ENCODE measurements at places on chromosomes 7 and 10.

DNA sequence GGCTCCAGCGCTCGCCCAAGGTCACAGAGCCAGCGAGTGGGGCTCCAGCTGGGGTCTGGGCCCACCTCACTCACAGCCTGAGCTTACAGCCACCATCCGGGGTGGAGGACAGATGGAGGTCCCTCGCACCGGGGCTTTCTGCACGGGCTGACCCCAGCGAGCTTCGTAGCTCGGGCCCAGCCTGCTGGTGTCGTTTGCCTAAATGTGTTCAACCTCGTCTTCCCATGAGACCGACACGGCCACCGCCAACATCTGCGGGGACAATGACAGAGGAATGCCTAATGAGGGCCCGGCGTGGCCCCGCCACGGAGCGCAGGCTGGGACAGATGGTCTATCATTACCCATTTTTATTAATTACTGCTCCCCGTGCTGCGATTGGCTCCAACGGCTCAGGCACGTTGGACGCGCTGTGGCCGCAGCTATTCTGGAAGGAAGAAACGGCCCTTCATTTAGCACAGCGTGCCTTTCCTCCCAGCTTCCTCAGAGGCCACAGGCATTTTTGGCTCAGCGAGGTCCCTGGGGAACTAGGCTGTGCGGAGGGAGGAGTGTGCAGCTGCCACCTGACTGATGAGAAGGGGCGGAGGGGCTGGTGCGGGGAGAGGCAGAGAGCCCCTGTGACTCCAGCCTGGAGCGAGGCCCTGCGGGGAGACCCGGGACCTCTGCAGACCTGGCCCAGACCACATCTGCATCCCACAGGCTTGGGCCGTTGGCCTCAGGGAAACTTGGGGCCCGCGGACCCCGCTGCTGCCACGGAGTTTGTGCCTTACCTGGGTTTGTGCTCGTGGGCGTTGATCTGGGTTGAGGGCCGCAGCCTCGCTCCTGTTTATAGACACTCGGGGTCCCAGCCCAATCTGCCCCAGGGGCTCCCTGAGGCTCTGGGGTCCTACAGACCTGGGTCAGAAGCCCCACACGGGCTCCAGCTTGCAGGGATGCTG is 22.9 kb upstream of the ELFN1 start:
- DNase-seq: no peak

DNA sequence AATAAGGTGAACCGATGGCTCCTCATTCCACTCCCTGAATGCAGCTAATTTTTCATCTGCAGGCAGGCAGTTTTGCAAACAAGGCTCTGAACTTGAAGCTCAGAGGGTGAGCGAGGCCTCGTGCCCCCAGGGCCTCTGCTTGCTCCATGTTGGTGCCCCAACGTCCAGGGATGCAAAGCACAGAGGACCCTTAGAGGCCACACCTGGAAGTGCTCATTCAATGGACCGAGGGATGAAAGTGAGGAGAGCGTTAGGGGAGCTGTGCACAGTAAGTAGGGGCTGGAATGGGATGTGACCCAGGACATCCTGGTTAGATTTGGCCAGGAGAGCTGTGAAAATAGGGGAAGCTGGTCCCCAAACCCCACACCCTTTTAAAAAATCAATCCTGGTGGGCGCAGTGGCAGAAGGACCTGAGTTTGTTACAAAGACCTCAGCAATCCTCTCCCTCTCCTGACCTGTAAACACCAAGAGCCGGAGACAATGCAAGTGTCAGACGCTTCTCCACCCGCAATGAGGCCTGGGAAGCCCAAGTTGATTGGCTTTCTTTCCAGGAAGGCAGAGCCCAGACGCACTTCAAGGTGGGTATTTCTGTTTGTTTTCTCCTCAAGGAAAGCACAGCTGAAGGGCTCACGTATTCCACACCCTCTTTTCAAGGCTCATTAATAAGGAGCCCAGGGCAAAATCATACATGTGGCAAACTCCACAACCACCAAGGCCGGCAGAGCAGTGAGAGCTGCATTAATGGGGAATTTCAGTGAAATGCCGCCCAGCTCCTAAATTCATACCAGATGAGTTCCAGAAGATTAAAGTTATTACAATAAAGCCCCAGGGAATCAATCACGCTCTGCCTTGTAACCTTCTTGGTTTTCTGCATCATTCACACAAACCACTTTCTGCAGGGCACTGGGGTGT is 14.1 kb upstream of the CXCL12 start:
- no peak for DNase-seq

- no peak for DNase-seq
Observed at GRCh38 chr7:137755846-137756651, 90.7 kb downstream of the DGKI start.

- no peak for DNase-seq
Observed at GRCh38 chr7:137642472-137642871, 204.3 kb downstream of the DGKI start.

- DNase-seq: no peak
Observed at GRCh38 chr7:34445653-34446052, 212.4 kb upstream of the NPSR1 start.

DNA sequence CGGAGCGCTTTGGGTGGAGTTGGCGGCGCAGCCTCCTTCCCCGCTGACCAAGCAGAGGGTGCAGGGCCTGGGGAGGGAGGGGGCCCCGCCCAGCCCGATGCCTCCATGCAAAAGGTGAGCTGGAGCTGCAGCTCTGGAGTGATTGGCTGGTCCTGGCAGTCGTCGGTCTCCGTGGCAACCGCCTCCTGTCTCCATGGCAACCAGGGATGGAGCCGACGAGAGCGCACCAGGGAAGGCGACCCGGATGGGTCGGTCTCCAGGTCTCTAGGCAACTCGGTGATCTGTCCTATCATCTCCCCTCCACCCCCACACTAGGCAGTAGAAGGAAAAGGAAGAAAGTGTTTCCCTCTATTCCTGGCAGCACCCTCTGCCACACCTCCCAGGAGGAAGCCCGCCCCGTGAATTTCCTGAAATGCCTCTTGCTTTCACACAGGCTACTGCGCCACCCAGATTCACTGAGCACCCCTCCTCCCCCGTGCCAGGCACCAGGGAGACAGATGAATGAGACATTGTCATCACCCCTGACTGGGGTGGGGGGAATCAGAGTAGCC is 647 bp upstream of the NACAD start:
- DNase-seq: no peak

DNA sequence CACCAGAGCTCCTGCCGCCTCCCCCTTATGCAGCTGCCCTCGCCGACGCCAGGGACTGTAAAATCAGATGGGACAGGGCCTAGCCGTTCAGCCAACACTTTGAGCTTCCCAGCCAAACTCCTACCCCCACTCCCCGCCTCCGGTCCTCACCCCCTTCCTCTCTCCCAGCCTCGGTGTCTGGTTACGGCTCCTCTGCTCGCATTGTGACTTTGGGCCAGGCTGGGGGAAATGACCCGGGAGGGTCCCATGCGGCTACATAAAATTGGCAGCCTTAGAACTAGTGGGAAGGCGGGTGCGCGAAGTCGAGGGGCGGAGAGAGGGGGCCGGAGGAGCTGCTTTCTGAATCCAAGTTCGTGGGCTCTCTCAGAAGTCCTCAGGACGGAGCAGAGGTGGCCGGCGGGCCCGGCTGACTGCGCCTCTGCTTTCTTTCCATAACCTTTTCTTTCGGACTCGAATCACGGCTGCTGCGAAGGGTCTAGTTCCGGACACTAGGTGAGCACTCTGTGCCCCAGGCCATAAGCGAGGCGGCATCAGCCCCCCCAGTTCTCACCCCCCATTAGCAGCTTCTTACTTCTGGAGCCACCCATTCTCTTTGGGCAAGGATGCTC is at the start of gene KAZALD1:
TSS of gene KAZALD1 (plus strand) at position 366 of the 608 bp plus-strand sequence. CDS start 604 bp downstream, outside the sequence.
- no peak for DNase-seq

GRCh38 chr10:69348816-69349541 is 67.7 kb downstream of the TACR2 start:
- no peak for DNase-seq

DNA sequence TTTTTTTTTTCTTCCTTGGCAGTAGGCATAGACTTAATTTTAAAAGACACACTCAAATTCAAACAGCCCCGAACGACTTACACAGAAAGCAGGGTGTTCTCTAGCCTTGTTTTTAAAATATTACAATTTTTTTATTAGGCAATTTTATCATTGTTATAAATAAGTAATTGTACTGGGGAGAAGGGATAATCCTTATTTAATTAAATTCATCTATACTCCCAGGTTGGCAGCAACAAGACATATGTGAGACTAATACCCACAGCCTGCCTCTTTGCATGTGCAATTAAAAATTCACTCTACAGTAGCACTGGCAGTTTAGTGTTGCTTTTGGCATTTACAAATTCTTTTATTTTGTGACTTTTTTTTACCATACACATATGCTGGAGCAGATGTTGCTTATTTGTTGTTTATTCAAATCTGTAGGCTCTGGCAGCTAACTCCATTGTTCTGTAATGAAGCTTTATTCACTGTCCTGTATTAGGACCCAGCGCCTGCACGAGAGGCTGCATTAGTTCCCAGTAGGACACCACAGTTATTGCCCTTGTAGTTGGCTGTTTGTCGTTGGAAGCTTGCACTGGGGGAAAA is 84.9 kb upstream of the PPP1R17 start:
- no peak for DNase-seq

DNA sequence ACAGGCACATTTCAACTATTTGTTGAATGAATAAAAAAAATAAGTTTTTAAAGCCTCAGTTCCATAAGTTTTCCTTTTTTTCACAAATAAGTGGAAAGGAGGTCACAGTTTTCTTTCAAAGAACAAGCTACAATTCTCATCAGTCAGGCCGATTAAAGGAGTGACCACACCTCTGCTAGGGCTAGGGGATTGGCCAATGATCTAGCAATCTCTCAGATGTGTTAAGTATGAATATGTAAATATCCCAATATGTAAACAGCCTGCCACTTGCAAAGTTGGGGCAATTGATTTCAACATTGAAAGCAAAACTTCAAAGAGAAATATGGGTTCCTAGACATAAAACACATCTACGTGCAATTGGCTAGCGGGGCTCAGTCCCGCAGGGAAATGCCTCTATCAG is 614.9 kb downstream of the KCNMA1 start:
- DNase-seq: no peak

GRCh38 chr10:47057471-47057870 is 146.2 kb downstream of the PTPN20 start:
- DNase-seq: no peak

DNA sequence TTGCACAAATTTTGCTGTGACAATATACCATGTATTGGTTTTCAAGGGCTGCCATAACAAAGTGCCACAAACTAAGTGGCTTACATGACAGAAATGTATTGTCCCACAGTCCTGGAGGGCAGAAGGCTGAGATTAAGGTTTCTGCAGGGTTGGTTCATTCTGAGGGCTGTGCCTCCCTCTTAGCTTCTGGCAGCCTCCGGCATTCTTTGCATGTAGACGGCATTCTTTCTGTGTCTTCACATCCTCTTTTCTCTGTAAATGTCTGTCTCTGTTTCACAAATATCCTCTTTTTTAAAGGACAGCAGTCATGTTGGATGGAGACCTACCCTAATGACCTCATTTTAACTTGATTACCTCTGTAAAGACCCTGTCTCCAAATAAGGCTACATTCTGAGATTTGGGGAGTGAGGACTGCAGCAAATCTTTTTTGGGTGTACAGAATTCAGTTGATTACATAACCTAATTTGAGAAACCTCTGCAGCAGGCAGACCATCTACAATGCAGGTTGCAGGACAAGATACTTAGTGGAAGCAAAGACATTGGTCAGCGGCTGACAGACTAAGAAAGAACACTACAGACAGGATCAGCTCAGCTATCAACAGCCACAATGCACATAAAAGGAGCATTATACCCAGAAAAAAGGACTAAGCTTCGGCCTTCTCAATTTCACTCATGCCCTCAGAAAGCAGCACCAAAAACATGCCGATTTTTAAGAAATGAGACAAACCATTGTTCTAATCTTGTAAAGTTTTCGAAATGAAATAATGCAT is 84.6 kb upstream of the FAM3C start:
- DNase-seq: no peak

DNA sequence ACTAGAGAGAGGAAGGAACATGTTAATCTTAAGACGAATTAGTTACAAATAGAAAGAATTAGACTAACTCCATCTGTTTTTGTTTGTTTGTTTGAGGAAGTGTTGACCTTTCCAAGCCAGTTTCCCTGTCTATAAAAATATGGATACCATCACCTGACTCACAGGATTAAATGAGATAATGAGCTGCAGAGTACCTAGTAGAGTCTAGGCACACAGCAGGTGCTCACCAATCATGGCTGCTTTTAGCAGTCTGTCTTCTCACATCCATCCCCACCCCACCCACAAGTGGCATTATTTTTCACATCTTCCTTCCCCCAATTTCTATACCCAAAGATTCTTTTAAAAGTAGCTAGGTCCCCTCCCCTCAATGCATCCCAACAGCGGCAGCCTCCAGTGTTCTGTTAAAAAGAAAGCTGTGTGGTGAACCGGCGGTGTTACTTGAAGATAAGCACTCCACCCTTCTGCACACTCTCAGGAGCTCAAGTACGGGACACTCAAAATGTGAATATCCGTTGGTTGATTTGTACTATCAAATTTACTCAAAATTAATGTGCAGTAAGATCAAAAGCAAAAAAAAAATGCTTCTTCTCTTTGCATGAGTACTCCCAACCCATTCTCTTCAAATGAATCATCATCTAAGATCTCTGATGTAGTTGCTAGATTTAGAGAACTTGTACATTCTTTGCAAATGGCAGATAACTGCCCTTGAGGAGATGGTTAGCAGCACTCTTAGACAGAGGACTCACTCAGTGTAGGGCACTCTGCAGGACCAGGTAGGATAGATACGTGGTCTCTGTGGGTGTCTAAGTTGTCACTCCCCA is 145.4 kb upstream of the ASAH2 start:
- DNase-seq: no peak

DNA sequence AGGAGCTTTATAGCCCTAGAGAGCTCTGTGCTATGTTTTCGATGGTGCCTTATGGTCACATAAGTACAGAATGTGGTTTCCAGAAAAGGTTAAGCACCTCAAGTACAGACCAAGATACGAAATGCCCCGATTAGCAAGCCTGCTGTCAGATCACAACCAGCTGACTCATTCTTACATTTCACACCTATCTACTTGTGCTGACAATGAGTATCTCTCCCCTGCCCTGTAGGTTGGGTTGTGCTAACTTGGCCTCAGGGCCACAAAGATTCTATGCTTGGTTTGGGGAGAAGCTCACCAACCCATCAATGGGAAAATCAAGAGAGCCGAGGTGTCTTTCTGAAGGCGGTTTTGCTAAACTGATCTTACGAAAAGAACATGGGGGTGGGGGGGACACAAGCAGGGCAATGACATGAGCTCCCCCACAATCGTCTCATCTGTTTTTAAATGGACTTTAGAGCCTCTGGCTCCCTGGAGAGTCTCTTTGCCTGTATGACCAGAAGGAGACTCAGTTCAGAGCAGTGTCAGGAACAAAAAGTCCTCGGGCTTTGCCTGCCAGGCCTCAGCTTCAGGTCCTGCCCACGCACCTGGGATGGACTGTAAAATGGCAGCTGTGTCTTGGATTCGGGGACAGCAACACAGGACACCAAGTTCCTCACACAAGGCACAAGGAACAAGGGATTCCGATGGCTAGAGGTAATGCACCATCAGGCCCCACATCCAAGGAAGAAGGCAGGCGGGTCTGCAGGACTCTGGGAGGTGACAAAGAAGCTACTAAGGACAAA is 55.1 kb downstream of the FAM53B start:
- DNase-seq: no peak

- DNase-seq: no peak
Observed at GRCh38 chr10:121265360-121266123, 332.7 kb downstream of the FGFR2 start.

- no peak for DNase-seq
Observed at GRCh38 chr7:44348300-44348699, 22.9 kb upstream of the CAMK2B start.

DNA sequence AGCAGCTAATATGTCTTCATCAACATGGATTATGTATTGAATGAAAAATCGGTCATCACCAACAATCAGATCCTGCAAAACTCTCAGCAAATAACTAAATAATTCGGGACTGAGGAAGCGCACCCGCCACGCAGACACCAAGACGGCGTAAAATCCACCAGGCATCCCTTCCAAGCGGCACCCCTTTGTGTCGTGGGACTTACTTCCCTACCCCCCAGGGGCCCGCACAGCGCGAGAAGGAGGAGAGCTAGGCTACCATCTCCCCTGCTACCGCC is 721 bp downstream of the ARL3 start:
- DNase-seq: no peak
